ENCODE measurements at places on chromosomes 13 and 19.

GRCh38 chr13:41673640-41674039 is 216.3 kb downstream of the RGCC start:
- no peak for DNase-seq

- DNase-seq: no peak
Observed at GRCh38 chr19:36986601-36987000, 70.5 kb downstream of the ZNF568 start.

DNA sequence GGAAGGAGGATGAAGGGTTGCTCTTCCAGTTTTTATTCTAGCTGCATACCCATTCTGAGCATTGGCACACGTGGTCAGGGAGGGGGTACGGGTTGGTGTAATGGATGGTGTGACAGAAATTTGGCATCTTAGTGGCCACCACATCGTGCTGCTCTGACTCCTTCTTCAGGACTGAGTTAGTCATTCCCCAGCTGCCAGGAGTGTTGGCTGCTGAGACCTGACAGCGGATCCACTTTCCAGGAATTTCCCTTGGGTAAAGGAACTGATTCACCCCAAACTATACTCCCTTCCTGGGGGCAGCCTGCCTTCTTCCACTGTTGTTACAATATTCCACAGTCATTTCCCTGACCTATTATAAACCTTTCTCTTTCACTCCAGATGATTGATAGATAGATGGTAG is 595.5 kb upstream of the KLHL1 start:
- DNase-seq: no peak

- no peak for DNase-seq
Observed at GRCh38 chr13:105343134-105343806, 1192.2 kb downstream of the EFNB2 start.

- no peak for DNase-seq
Observed at GRCh38 chr13:79457390-79457789, 23.6 kb upstream of the NDFIP2 start.

GRCh38 chr13:48892688-48893075 is 83.0 kb upstream of the FNDC3A start:
- no peak for DNase-seq
